ENCODE measurements at places on chromosomes 2 and 18.

DNA sequence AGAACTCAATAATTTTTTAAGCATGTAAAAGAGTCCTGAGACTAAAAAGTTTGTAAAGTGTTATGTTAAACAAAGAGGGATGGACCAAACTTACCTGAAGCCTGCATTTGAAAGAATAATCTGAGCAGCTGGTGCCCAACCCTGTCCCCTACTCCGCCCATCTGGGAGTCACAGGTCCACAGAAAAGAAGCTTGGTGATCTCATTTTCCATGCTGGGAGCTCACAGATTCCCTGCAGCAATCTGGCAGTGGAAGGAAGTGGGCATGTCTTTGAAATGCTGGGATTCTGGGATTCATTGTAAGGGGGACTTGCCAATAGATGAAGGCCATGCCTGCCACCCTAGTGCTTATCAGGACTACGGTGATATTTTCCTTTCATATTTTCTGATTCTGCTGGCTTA, 17.9 kb downstream of the CDH2 start:
- DNase-seq = no peak

- DNase-seq = no peak
Measured at GRCh38 chr18:48002933-48003365, 72.5 kb upstream of the SMAD2 start.

DNA sequence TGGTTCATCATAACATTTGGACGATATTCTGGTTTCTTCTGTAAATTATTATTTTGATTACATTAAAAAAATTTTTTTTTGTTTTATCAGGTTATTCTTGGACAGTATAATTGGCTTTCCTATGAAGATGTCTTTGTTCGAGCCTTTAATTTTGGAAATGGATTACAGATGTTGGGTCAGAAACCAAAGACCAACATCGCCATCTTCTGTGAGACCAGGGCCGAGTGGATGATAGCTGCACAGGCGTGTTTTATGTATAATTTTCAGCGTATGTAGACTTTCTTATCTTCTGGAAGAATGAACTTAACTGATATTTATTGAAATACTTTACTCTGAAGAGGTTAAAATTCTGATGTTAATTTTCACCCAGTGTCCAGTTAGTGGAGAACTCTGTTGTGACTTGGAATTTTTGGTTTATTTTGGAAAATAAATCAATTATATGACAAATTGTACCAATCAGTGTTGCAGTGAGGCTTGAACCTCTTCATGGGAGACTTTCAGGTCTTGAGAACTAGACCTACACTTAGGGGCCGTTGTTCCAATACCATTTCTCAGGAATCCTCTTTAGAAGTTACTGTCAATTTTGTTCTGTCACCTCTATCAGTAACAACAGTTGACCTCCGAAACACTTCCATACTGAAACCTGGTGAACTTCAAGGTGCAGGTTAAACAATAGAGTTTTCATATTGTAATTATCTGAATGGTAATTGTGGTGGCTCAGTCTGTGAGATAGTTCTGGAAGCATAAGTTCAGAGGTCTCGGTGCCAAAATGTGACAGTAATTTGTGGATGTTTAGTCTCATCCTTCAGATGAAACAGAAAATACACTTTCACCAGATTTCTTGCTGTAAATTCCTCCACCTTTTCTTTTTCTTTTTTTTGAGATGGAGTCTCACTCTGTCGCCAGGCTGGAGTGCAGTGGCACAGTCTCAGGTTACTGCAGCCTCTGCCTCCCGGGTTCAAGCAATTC, 55.7 kb downstream of the ACSL3 start:
- DNase-seq = no peak

DNA sequence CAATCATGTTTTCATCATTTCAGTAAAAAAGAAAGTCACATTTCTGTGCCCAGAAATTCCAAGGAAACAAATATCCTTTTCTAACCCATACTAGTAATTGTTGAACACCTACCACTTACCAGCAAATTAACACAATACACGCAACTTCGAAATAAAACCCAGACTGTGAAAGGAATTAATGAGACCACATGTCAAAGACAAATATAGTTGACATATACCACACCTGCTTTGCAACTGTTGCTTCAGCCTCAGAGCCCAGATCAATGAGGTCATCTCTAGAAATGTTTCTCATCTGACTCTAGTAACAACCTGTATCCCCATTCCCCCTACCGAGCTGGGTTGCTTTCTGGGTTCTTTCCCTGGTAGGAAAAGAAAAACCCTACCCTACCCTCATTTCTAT, 52.6 kb downstream of the TRIP12 start:
- no peak for DNase-seq

- no peak for DNase-seq
Measured at GRCh38 chr2:231521443-231521842, 8.8 kb downstream of the NMUR1 start.

DNA sequence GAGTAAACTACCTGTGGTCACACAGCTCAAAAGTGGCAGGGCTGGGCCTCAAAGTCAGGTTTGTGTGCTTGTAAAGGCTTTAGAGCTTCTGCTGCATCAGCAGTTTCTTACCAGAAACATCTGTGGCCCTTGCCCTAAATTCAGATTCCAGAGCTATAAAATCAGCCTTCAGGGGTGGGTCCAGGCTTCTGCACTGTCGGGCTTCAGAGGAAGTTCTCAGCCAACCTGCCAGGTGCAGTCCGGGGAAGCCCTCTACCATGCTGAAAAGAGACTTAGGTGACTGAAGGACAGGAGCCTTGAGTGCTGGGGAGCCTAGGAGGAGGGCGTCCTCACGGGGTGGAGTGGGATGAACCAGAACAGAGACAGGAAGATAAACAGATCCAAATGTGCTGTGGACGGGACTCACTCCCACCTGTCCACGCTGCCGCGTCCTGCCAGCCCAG, 69.9 kb upstream of the HS6ST1 start:
- no peak for DNase-seq

GRCh38 chr2:26380281-26380680, 21.4 kb upstream of the DRC1 start:
- DNase-seq = no peak

- no peak for DNase-seq
Measured at GRCh38 chr2:198441246-198441645, 636.9 kb downstream of the PLCL1 start.

GRCh38 chr18:13624563-13625237, 101.7 kb downstream of the FAM210A start:
- DNase-seq = no peak

DNA sequence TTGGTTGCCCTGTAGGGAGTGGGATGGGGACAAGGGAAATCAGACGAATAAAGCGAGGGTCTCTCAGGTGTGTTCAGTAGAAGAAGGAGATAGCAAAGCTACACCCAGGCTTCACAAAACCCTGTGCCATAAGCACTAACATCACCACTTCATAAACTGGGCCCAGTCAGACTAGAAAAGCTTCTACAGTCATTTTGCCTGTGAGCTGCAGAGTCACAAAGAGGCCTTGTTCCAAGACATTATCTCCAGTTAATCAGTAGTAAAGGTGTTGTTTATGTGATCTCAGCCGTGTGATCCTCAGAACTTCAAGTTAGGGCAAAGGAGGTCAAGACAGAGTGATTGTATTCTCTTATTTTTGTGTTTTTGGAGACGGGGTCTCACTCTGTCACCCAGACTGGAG, 148.0 kb downstream of the GALR1 start:
- no peak for DNase-seq

DNA sequence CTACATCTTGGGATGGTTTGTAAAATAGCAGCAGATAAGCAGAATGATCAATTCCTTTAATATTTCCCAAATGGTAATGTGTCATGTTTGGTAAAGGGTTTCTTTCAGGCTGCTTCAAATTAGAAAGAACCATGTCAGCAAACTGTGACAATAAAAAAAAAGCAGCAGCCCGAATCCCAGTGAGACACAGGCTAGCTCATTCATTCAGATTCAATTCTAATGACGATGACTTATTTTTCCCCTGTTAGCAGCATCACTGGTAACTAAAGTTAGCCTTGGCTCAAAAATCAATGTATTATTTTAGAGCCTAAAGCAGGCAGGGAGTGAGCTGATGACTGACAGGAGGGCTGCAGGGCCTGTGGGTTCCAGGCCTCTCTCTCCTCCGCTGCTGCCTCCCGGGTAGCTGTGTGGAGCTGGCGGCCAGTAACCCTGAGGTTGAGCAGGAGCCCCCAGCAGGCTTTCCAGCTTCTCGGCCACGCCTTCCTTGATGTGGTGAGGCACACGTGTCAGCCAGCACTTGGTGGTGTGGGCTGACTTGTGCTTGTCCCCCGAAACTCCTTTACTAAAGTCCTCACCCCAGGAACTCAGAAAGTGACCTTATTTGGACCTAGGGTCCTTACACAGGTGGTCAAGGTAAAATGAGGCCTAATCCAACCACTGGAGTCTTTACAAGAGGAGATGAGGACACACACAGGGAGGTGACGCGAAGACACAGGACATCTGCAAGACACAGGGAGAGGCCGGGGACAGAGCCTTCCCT, 120.5 kb upstream of the HS6ST1 start:
- DNase-seq = no peak

DNA sequence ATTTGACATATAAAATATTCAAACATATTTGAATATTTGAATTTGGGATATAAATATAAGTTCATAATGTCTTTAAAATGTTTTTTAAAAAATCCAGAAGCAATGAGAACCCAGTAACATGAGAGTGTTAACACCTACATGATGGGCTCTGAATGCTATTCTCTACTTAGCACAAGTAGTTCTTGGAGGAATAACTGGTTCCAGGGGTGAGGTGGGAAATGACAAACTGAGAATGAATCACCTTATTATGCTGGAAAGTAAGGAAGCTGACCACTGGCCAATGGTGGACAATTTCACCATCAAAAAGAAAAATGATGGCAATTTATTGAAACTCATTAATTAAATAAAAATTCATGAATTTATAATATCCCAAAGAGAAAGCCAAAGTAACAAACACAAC, 79.6 kb upstream of the NABP1 start:
- DNase-seq = no peak

- no peak for DNase-seq
Measured at GRCh38 chr2:105893011-105893995, 148.6 kb downstream of the NCK2 start.

DNA sequence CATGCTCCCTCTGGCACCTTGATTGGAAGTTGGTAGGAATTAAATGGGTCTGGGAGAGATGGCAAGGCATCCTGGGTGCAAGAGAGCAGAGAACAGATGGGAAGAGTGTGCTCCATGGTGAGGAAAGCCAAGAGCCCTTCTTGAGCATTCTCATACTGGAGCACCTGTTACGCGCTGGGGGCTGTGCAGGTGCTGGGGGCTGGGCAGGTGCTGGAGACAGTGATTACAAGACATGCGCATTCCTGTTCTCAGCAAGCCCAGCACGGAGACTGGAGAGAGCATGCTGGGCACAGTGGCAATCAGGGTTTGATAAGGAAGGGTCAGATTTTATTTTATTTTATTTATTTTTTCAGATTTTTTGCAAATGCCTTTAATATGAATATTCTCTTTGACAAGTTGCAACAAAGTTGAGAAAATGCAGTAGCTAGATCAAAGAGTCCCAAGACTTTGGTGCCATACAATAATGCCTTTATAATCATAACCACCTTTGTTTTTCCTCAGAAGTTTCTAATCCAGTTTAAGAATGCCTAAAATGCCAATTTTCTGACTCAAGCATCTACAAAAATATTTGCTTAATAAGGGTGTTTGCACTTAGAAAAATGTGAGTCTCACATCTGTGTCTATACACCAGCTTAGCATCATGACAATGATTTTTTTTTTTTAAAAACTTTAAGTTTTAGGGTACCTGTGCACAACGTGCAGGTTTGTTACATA, 193.3 kb downstream of the RNF152 start:
- DNase-seq = no peak

DNA sequence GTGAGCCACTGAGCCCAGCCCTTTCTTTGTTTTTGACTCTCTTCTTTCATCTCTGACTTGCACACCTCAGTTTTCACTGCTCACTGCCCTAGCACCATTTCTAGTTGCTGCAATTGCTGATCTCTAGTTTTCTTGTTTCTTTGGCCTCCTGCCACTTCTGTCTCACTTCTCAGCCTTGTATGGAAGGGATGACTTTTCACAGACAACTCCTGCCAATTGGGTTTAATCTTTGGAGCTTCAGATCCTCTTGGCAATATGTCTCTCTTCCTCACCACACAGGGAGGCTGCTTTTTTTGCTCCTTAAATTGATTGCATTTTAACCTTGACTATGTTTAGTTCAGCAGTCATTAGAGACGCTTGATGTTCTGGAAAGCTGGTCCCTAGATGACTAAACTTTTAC, 323.1 kb downstream of the CTNNA2 start:
- no peak for DNase-seq

- DNase-seq = no peak
Measured at GRCh38 chr2:29526587-29527586, 394.5 kb downstream of the ALK start.

GRCh38 chr18:71951001-71951400, 593.1 kb downstream of the CBLN2 start:
- DNase-seq = no peak

- DNase-seq = no peak
Measured at GRCh38 chr2:102540882-102541281, 67.9 kb downstream of the SLC9A4 start.

DNA sequence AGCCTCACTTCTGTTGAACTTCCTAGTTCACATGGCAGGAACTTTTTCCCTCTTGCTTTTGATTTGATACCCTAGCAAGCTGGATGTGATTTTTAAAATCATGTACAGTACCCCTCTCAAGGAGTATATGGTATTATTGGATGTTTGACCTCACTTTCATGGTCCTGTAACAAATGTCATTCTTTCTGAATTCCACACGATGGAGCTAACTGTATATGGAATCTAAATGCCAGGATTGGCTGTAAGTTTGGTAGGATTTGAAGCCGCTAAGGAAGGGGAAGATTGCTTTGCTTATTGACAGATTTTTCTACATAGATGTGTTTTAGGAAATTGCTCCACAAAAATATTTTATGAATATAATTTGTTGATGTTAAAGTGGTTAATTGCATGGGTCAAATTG, 18.3 kb downstream of the MAIP1 start:
- DNase-seq = no peak

DNA sequence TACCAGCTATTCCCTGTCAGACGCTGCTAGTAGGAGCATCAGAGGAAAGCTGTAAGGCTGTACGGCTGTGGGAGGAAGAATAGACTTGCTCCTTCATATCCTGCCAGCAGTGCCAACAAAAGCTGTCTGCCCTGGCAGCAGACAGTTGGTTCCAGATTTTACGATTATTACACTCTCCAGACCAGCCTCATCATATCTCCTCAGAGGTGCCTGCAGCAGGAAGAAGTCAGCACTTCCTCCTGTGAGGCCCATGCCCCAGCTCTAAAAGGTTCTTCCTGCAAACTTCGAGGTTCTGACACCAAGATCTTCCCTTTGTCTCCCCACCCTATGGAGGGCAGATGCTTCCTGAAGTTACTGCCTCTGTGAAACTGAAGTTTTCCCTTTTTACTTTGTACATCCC, 537.7 kb upstream of the PKDCC start:
- DNase-seq = no peak

DNA sequence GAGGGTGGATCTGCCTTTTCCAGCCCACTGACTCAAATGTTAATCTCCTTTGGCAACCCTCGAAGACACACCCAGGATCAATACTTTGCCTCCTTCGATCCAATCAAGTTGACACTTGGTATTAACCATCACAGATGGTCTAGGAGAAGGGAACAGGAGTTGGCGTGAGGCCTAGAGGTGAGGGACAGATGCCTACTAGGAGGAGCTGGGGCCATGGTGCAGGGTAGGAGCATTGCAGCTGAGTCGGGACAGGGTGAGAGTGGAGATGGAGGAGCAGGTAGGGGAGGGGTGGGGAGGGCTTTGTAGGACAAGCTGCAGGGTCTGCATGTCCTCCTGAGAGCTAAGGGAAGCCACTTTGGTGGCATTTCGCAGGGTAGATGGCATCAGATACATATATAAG, 140.0 kb downstream of the VAPA start:
- no peak for DNase-seq

All from stimulated activated CD4-positive, alpha-beta T cell treated with anti-CD3 and anti-CD28 coated beads, Interleukin-12 subunit alpha, Interleukin-12 subunit beta, amount 100 ng/mL, for 48 hours (primary cell).